Stimulated activated naive CD8-positive, alpha-beta T cell treated with anti-CD3 and anti-CD28 coated beads, Interleukin-15, Interleukin-2, amounts not matched to agents 100 U/mL and 50 U/mL, for 24 hours (primary cell): ENCODE measurements at places on chromosomes 5 and 9.

DNA sequence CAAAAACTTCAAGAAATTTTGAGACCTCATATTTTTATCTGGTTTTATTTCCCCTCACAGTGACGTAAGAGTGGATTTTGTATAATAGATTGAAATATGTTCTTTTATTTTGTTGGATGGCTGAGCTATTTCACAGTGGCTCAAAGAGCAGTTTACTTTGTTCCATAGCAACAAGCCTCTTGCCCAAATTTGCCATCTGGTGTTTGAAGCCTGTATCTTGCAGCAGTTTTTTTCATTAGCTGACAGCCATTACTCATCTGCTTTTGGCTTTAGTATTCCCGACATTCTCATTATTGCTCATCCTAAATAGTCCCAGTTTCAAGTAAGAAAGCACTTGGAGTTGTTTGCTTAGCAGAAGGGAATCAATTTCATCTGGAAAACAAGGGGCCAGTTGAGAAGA lies 36.3 kb downstream of the GDA start:
- no peak for DNase-seq

- DNase-seq = no peak
These were observed 46.9 kb upstream of the EGFL7 start for GRCh38 chr9:136615631-136616306.

GRCh38 chr5:59130431-59130830 lies 547.6 kb downstream of the RAB3C start:
- DNase-seq = no peak

DNA sequence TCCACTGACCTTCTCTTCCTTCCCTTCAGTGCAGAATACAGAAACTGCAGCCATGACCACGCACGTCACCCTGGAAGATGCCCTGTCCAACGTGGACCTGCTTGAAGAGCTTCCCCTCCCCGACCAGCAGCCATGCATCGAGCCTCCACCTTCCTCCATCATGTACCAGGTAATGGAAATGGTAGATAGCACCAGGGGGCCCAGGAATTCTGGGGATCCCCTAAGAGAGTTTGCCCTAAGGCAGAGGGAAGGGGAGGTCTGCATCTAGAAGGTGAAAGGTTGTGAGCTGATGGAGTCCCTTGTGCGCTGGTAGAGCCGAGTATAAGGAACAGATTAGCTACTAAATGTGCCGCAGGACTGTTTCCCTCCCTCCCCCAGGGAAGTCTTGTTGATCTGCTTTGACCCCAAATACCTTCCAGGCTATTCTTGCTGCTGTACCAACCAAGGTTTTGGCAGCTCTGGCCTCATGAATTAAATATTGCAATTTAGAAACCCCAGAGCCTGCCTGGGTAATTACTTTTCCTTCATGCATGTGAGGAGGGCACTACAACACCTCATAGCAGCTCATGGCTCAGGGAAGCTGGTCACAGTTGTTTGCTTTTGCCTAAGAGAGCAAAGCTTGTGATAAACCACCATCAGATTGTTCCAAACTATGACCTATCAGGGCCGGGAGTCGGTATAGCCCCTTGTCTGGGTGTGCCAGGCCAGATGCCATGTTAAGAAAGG lies 19.6 kb downstream of the CYFIP2 start:
- no peak for DNase-seq

DNA sequence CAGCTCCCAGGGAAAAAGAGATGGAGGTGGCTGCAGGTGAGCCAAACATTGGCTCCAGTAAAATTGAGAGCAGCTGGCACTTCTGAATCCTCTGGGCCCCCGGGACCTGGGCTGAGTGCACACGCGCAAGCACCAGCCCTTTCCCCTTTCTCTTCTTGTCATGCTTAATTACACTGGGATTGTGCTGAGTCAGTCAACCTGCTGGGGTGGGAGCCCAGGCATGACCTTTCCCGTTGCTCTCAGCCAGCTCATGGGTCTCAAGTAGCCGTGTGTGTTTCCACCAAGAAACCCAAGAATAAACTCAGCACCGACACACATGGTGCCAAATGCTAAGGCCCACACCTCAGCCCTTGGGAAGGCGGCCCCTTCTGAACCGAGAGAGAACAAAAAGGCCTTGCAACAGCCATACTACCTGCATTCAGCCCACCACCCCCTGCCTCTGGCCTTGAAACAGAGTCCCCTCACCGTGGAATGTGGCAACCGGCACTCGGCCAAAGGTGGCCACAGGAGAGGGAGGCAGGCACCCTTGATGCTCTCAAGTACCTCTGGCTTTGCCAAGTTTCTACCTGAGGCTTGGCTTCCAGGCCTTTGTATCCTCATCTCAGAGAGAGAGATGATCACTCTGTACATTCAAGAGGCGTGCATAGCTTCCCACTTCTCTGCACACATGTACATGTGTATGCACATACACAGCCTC lies 28.1 kb downstream of the SLIT3 start:
- no peak for DNase-seq

GRCh38 chr5:150778517-150779396 lies at the start of gene SMIM3:
SMIM3 (plus strand) TSS chr5:150778757; CDS start chr5:150795441, 16,684 bp downstream.
- DNase-seq = peak; percentile 77

DNA sequence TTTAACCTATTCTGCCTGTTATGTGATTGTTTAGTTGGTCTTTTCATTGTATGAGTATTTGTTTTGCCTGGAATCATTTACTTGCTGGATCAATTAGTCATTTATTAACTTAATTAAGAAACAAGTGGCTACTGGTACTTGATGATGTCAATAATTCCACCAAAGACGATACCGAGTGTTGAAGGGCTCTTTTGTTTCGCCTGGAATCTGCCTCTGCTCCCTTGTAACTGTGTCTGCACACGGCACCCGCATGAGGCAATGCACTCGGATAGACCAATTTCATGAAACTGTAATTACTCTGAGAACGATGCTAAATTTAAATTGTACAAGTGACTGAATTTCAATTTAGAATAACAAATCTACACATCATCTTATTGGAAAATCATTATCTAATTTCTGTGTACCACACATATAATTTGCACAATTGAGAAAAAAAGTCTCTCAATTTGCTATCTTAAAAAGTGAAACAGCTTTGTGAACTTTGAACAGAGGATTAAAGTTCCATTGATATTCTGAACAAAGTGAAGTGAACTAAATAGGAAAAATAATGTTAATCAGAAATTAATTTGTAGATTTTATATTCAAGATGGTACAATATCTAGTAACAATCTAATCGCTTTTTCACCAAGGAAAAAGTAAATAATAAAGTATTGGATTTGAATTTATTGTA lies 143.2 kb downstream of the CTNND2 start:
- no peak for DNase-seq

- DNase-seq = no peak
These were observed 1749.0 kb upstream of the C9orf72 start for GRCh38 chr9:29322240-29322639.

GRCh38 chr9:2849941-2850340 lies 6.0 kb upstream of the PUM3 start:
- no peak for DNase-seq
